AG04449 (cell line): ENCODE measurements at places on chromosomes 2 and 18.

DNA sequence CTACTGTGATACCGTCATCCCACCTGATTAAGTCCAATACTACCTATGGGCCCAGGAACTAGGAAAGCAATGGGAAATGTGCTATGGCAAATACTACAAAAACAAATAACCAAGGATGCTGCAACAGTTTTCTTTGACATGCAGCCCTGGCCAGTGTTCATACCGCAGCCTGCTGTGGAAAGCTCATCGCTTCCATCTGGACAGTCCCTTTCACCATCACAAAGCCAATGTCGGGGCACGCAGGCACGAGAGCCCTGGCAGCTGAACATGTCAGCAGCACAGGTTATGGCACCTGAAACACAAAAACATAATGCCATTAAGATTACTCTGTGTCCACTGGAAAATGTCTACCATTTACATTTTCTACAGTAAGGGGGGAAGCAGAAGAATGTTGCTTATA lies 1621.1 kb downstream of the LRP1B start:
- no peak for DNase-seq

DNA sequence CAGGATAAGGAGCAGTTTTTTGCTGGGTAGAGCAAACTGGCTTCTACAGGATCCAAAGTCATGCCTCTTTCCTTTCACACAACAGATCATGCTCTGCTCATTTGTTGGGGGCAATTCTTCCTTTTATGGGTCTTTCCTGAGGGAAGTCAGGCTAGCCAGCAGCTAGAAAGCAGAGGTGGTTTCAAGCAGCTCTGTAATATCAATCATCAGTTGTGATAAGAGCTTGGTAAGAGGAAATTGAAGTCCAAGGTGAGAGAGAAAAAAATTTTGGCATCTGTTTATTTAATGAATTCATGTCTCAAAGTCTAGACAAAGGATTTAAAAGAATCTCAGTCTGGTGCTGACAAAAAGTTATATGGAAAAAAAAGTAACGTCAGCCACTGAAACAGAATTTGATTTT lies 6.2 kb downstream of the TMEM87B start:
- DNase-seq, result no peak

DNA sequence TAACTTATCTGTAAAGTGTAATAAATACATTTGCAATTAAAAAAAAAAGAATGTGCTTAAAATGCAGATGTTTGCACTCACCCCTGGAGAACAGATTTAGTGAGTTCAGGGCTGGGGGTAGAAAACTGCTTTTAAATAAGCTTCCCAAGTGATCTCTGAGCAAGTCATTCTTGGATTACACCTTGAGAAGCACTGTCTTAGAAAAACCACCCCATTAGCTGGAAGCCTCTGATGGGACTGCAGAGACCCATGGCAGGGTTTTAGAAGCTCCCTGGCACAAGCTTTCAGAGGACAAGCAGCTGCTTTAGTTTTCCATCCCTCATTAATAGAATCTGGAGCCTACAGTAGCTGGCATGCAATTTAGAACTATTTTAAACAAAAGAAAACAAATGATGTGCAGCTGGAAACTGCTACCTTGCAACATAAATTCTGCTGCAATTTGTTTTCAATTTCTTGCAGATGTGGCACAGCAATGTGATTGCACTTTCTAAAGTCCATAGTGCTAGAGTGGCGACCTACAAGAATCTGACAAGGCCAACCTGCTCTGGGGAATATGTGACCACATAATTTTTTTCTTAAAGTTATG lies 141.5 kb downstream of the CDC42EP3 start:
- no peak for DNase-seq

DNA sequence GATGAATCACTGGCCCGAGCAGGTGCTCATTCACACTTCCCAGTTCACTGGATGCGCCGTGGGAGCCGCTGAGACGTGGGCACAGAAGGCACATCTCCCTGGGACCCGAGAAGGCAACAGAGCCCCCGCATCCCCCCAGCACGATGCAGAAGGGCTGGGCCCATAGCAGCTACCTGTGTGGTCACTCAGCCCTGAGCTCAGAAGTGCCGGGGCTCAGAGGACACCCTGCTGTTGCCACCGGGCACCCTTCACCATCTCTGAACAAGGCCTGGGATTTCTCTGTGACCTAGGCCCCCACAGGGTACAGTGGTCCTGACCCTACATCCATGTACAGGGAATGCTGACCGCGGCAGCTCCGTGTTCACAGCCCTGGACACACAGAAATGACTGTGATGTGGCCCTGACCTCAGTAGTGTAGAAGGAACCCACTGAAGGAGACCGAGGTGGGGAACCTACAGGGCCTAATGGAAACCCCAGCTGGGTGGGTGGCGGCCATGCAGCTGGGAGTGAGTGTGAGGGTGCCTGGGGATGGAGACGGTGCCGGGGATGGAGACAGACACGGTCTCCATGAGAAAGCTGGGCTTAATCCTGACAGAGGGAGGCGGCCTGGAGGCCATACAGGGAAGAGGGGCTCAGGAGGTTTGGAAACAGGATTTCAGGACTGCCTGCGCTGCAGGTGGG lies 111.9 kb upstream of the OTOS start:
- DNase-seq, result no peak

DNA sequence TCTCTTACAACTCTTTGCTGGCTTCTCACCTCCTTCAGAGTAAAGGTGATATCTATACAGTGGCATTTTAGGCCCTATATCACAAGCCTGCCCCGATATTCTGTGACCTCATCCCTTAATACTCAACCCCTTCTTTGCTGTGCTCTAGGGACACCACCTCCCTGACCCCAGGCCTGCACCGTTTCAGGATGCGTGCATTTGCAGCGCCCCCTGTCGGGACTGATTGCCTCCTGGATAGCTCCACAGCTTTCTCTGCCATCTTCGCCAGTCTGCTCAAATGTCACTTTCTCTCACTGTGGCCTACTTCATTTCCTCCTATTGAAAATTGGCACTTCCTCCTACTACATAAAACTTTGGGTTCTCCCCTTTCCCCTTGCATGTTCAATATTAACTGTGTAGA lies 289.6 kb downstream of the SOCS6 start:
- DNase-seq, result no peak

- DNase-seq, result no peak
These were observed 208.9 kb downstream of the ASB1 start for GRCh38 chr2:238635647-238636051.

DNA sequence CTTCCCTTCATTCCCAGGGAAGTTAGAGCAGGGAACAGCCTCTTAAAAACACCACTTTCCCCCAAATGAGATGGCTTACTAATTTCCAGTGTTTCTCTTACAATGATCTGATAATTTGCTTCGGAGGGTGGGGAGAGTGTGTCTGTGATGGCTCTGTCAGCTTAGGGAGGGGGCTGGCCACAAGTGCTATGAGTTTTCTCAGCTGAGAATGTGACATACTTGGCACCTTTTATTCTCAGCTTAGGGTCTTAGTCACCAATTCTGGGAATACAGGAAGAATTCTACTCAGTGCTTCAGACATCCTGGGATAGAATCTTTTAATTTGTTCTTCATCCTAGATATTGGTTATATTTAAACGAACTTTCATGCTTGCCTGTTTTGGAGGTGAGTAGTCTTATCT lies 64.4 kb downstream of the AOX1 start:
- no peak for DNase-seq

- no peak for DNase-seq
These were observed 30.8 kb downstream of the PDIA6 start for GRCh38 chr2:10781746-10782145.

- no peak for DNase-seq
These were observed 20.7 kb downstream of the ADD2 start for GRCh38 chr2:70747284-70747683.

GRCh38 chr2:232750135-232750671 lies 26.2 kb downstream of the KCNJ13 start:
- no peak for DNase-seq

- DNase-seq, result no peak
These were observed 96.7 kb upstream of the SLC14A2 start for GRCh38 chr18:45518311-45519155.

DNA sequence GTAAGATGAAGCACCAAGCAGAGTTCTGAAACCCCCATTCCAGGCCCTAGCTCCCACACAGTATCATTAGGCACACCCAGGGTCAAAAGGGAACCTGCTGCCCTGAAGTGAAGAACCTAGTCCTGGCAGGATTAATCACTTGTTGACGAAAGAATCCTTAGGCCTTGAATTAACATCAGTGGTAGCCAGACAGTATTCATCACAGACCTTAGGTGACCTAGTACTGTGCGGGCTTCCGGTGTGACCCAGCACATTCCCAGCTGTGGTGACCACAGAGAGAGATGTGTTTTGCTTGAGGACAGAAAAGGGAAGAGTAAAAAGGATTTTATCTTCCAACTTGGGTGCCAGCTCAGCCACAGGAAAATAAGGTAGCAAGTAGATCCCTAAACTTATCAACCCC lies 1071.4 kb upstream of the FAM98A start:
- DNase-seq, result no peak

- no peak for DNase-seq
These were observed 502.4 kb downstream of the FBXO15 start for GRCh38 chr18:73645160-73645715.

DNA sequence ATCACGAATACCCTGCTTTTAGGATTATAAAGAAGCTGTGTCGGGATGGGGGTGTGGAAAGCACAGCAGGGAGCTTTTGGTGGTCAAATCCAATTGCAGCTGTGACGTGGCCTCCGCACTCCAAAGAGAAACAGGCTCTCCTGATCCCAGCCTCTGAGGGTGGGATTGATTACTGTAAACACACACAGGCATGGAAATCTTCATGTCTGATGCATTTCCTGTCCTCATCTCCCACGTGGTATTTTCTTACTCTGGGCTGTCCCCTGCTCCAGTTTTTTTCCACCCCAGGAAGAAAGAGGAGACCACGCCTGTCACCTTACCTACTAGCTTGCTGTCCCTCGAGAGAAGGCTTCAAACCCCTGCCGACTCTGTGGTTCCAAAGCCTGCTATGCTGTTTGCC lies 22.7 kb downstream of the RNF152 start:
- no peak for DNase-seq

DNA sequence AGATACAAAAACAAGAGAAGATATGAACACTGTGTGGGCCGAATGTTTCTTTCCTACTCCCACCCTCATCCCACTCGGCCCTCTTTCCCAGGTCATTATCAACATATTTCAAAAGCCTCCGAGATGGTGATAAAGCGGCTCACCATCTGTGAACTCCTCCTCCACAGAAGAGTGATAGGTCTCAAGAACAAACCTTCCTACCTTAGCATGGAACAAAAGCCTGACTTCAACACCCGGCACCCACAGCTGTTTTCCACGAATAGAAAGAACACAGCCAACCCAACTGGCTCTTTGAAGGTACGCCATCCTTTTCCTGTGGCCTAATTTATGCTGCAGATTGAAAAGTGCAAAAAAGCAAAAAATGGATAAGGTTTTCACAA lies 28.8 kb downstream of the BCL2 start:
- no peak for DNase-seq

GRCh38 chr2:160616149-160616548 lies 122.5 kb upstream of the RBMS1 start:
- DNase-seq, result no peak
